ENCODE measurements at places on chromosomes 11 and 22.
A peak's percentile ranks its signal among the peaks of the same experiment; 100 is the strongest.

DNA sequence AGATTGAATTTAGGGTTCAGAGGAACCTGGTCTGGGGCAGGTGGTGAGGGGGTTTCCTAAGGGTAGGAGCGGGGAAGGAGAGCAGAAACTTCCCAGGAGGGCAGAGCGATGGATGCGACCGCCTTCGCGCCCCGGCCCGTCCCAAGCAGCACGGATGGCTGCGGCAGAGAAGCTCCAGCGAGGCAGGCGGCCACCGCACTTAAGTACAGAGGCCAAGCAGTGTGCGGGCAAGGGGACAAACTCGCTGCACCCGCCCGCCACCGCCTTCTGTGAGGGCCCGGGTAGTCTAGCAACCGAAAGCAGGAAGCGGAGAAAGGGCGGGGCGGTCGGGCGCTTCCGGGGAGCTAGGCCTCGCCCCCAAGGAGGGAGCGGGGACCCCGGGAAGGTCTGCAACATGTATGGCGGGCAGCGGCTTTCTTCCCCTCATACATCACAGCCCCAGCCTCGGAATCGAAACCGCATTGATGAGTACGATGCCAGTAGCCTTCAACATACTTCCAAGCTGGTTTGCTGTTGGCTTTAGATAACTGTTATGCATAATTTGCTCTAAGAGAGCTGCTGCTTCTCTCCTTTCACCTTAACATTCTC, at the start of gene AGBL2:
Gene AGBL2, minus strand, starts transcription at position 288 of the 588 bp plus-strand sequence. CDS start 719 bp downstream, outside the sequence.
- DNase-seq: peak; percentile 37

- no peak for DNase-seq
Observed at GRCh38 chr11:69352166-69352565, 58.2 kb downstream of the MYEOV start.

- no peak for DNase-seq
Observed at GRCh38 chr11:8261291-8261690, 2.4 kb downstream of the LMO1 start.

GRCh38 chr11:43987384-43988039, 45.1 kb downstream of the C11orf96 start:
- DNase-seq: peak; percentile 53

DNA sequence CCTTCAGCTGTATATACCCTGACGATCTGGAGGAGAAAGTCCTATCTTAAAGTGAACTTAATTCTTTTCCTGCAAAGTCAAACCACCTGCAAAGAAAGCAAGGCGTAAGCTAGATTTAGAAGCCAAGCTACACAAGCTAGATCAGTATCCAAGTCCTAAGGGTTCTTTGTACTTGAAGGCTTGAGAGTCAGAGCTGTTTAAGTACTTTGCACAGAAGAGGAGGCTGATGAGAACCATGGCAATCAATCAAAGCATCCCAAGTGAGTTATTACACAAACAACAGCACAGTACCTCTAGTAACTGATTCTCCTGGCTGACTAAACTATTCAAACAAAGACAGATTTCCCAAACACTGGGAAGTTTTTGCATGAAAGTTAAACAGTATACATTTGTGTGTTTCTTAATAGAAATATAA, 1.9 kb downstream of the CDON start:
- DNase-seq: no peak

- DNase-seq: no peak
Observed at GRCh38 chr22:32557444-32557843, 82.8 kb downstream of the FBXO7 start.

- DNase-seq: peak; percentile 85
Observed at GRCh38 chr22:49827853-49828598, at the start of gene BRD1. Gene BRD1 (minus strand): TSS chr22:49827873. CDS start chr22:49824317, 3,556 bp downstream.

- no peak for DNase-seq
Observed at GRCh38 chr11:69567951-69568808, 72.8 kb upstream of the CCND1 start.

DNA sequence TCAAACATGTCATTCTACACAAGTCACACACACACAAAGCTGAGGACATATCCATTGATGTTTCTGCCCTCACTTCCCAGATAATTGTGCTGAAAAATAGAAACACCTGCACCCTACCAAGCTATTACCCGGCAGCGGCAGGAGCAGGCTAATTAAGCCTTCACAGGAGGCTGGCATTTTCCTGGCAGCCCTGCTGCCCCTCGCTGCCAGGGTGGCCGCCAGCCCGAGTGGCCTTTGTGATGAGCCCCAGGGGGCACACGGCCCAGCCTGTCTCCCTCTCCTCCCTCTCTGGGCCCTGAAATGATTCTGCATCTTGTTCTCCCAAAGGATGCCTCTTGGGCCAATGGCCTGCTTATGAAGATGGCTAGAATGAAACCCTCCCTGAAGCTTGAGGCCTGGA, 76.2 kb upstream of the TP53I11 start:
- no peak for DNase-seq

- DNase-seq: no peak
Observed at GRCh38 chr11:15828215-15828853, 528.0 kb downstream of the SOX6 start.

- no peak for DNase-seq
Observed at GRCh38 chr11:86192519-86193257, 51.9 kb upstream of the EED start.

GRCh38 chr11:128802358-128802981, 64.6 kb downstream of the KCNJ1 start:
- peak; percentile 37 for DNase-seq

GRCh38 chr11:28833169-28833568, 725.0 kb downstream of the METTL15 start:
- DNase-seq: no peak

DNA sequence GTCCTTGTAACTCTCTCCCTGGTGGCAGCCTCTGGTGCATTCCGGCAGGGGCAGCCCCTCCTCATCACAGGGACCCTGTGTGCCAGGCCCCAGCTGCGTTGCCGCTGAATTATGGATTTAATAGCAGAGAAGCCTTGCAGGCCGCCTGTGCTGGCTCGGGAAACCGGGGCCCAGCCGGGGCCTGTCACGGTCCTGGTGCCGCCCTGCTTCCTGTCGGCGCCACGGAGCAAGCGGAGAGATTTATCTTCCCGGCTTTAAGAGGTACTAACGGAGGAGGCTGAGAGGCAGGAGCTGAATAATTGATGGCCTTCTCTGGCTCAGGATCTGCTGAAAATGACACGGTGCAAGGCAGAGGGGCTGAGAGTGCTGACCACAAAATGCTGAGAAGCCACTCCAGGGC, 54.0 kb upstream of the CCDC188 start:
- no peak for DNase-seq

DNA sequence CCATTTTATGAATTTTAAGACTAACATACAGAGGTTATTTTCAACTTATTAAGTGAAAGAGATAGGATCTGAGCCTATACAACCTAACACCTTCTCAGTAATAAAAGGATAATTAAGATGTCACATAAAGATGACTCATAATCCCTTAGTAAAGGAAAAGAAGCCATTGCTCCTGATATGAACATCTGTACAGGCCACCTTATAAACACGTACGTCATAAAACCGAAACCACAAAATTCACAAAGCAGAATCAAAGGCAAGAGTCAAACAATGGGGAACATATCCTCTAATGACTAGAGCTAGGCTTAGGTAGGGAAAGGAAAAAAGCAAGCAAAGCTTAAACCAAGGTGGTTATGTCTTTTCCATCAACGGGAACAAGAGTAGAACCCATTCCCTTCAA, 103.5 kb downstream of the KCNA4 start:
- DNase-seq: no peak

DNA sequence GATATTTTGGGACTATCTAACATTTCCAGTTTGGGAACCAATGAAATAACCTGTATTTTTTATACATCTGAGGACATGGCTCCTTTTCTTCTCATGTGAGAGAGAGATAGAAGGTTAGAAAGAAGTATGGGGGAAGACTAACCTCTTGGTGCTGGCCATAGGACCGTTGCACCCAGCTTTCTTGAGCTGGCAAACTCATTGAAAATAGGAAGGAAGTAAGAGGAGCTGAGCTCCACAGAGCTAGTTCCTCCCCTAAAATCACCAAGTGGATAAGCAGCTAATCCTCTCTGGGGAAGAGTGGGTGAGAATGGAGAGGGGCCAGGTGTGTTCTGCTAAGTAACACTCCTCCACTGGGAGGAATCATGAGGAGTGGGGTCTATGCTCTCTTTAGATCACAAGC, 387.4 kb upstream of the CADM1 start:
- DNase-seq: no peak

DNA sequence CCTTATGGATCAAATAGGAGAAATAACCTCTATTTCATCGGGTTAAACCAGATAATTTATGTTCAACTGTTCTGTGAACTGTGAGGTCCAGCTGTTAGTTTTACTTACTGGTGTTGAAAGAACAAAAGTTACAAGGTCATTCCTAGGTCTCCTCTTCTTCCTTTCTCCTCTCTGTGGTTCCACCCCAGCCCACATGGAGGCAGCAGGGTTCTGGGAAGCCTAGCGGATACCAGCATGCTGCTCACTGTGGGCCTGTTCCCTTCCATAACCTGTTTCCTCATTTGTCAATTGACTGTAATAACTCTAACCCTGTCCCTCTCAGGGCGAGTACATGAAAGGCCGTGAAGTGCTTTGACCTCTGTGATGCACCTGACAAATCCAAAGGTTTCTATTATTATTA, 27.8 kb downstream of the RELT start:
- DNase-seq: peak; percentile 68

DNA sequence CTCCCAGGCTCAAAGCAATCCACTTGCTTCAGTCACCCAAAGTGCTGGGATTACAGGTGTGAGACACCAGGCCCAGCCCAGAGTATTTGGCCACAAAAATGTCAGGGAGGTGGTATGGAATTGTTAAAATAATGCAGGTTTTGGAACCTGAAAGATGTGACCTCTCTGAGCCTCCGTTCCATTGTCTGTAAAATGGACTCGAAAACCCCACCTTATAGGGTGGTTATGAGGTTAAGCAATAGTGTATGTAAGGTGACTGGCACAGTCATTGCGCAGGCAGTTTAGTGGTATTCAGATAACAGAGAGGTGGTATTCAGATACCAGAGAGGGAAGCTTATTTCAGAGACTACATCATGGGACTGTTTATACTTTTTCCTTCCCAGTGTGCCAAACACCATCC, 52.5 kb upstream of the PRSS23 start:
- DNase-seq: no peak

GRCh38 chr22:24466716-24467328, 28.3 kb upstream of the UPB1 start:
- DNase-seq: peak; percentile 36

GRCh38 chr11:104148706-104149105, 15.2 kb downstream of the PDGFD start:
- DNase-seq: no peak

- DNase-seq: no peak
Observed at GRCh38 chr11:35563484-35564244, 38.2 kb upstream of the PAMR1 start.

- DNase-seq: no peak
Observed at GRCh38 chr11:112179601-112180000, 4.3 kb downstream of the BCO2 start.

DNA sequence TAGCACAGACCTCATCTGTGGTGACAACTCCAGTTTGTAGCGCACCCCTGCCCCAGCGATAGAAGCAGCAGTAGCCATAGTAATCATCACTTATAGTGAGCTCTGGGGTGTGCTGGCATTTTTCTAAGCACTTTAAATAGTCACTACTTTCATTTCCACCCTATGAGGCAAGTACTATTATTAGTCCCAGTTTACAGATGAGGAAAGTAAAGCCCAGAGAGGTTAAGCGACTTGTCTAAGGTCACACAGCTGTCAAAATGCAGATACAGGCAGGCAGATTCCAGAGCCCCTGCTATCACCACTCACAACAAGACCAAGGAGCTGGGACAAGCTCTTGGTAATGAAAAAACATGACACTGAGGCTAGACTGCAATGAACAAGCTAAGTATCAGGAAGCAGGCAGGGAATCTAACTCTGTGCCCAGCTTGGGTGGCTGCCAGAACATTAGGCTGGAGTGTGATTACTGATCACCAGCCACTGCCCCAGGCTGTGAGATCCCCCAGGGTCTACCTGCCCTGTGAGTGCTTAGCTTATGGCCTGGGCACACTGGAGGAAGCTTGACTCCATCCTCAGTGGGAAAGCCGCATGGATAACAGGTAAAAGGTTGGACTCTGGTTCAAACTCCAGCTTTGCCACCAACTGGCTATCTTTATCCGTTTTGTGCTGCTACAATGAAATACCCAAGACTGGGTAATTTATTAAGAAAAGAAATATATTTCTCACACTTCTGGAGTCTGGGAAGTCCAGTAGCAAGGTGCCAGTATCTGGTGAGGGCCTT, 561.1 kb downstream of the MN1 start:
- DNase-seq: no peak

DNA sequence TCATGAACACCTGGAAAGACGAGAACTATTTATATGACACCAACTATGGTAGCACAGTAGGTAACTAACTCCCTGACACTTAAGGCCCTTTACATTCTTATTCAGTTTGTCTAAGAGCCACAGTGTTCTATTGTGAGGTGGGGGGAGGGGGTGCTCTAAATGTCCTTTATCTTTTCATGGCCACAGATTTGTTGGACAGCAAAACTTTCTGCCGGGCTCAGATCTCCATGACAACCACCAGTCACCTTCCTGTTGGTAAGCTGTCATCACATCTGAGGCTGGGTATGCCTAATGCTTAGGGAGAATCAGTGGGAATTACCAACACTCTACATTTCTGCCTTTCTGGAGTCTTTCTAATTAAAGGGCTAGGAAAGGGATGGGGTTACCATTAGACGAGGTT, 30.7 kb downstream of the EHF start:
- DNase-seq: peak; percentile 45

- no peak for DNase-seq
Observed at GRCh38 chr11:103279821-103280220, 170.6 kb downstream of the DYNC2H1 start.

DNA sequence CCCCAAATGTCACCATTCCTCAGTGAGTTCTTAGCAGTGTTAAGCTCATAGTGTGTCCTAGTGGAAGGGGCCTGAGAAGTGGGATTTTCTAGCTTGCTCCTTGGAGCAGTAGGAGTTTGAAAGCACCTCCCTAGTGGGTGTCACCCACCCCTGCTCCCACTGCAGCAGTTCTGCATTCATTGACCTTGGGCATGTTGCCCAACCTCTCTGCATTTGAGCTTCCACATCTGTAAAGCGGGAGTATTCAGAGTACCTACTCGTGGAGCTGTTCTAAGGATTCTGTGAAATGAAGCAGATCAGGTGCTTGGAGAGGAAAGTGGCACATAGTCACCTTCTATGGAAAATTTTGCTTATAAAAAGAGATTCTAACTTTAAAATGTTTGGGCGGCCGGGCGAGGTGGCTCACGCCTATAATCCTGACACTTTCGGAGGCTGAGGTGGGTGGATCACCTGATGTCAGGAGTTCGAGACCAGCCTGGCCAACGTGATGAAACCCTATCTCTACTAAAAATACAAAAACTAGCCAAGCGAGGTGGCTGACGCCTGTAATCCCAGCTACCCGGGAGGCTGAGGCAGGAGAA, 16.9 kb downstream of the LMO2 start:
- DNase-seq: no peak

DNA sequence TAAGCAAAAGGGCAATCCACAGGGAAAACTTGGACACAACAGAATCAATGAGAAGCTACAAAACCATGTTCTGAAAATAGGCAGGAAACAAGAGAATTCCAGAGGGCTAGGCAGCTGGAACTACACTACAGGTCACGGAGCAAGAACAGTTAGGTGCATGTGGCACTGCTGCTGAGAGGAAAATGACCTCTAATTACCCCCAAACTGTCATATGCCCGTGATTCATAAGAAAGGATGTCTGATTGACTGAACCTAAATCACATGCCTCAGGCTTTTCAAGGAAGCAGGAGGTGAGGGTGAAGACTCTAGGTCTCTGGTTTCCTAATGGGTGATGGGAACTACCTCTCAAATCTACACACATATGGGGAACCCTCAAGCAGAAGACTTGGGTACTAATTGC, 17.9 kb upstream of the RRAS2 start:
- no peak for DNase-seq
